ENCODE measurements at places on chromosomes 5 and 9.

DNA sequence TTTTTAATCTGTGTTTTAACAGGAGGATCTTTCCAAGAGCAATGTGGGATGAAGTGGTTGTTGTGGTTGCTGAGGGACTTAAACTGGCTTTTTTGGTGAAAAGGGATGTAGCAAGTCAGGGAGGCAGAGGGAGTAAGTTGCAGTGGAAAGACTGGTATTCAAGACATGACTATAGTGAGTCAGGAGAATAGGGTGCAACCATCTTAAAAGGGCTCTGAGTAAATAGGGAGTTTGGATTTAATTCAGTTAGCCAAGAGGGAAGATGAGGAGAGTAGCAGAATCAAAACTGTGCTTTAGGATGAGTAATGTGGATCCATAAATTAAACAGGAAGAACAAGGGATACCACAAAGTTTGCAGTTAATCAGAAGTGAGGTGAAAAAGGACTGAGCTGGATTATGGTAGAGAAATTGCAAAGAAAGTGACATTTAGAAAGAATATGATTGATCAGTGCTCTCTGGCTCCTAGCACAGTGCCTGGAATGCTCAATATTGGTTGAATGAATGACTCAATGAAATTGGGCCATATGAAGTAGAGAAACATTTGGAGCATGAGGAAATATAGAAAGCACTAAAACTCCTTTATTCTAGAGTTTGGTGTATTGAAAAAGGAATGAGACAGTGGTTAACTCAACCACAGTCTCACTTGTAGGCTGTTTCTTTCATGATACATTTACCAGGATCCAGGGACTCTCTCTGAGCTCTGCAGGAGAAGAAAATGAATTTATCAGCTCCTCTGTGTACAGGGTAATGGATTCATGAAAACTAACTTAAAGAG is 5.1 kb downstream of the POLR3G start:
- no peak for DNase-seq

- no peak for DNase-seq
Observed at GRCh38 chr9:1384816-1385215, 334.7 kb downstream of the DMRT2 start.

DNA sequence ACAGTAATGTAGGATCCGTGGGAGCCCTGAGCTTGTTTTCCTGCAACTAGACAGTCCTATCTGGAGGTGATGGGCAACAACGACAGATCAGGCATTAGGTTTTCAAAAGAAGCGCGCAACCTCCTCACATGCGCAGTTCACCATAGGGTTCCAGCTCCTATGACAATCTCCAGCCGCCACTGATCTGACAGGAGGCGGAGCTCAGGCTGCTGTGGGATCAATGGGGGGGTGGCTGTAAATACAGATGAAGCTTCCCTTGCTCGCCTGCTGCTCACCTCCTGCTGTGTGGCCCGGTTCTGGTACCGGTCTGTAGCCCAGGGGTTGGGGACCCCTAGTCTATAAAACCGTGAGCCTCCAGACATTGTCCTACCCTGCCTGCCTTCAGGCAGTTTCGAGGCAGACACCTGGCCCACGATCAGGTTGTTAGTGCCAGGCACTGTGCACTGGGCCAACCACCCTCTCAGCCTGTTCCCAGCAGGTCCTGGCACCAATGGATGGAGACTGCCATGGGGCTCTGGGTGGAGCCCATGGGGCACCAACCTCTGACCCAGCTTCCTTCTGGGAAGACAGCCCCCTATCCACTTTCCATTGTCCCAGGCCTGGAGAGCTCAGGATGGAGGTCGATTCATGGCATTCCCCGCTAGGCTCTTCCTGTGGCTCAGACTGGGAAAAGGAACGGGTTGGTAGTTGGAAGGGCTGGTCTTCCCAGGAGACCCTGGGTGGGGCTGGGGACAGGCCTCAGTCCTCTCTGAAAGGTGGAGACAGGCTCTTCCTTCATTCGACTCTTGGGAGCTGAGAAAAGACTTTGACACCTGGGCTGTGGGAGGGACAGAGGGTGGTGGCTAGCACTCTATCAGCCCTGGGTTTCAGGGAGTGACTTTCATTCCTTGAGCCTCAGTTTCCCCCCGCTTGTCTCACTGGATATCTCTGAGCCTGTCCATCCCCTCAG is 1.7 kb downstream of the ENDOG start:
- DNase-seq, result peak; percentile 44

DNA sequence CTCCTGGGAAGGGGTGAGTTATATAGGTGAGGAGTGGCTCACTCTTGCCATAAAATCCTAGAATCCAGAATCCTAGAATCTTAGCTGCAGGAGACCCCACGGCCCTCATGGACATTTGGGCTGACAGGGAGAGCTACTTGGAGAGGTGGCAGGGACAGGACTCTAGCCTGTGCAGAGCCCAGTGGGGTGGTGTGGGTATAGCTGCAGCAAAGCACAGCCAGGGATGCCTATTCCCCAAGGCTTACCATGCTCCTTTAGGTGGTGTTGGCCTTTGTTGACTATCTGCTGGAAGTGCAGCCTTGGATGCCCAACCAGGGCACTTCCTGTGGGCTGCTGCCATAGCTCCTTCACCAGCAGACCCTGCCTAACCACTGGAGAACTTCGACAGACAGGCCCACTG is 70.0 kb upstream of the PTPN3 start:
- no peak for DNase-seq

DNA sequence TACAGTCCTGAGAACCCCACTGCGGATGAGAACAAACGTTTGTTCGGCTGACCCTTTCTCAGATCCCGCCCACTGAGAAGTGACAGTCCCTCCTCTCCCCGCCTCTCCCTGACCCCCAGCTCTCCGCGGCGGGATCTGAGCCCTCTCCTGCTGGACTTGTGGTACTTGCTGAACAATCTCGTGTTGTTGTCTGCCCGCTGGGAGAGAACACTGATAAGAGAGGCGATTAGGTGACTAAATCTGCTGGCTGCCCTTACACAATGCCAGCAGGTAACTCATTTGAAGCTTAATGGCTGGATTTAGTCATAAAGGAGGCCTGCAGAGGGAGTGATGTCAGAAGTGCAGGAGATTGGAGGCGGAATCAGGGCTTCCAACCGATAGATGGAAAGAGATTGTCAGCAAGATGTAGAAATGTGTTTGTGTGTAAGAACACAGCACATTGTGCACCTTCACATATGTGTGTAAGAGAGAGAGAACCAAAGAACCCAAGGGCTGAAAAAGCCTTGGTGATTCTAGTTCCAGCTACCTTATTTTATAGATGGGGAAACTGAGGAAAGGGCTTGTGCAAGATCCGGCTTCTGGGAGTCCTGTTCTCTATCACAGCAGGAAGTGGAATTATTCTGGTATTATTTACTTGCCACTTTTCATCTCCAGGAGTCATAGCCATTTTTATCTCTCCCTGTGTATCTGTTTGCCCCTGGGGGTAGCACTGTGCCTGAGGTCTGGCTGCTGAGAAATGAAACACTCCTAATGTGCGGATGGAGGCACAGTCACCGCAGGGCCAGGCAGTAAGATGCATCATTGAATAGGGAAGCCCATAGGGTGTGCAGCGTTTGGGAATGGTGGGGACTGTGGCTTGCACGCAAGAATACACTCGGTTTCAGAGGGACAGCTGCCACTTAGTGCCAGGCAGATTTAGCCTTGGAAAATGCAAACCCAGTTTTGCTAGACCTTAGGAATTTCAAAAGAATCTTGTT is 203.7 kb upstream of the MSX2 start:
- DNase-seq, result no peak

DNA sequence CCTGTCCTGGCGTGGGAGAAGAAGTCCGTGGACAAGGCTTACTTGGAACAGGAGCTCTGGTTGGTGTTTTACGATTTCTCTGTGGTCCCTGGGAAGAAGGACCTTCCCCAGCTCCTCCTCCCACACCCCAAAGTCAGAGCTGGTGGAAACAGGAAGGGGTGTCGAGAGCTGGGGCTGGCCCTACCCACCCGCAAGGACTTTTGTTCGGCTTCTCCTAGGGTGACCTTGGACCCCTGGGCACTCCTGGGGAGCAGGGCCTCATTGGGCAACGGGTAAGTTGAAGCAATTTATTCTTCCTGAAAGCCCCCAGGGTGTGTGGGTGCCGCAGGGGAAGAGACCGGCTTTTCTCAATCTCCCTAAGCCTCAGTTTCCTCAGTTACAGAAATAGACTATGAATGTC is 53.9 kb upstream of the ORM1 start:
- DNase-seq, result no peak

- no peak for DNase-seq
Observed at GRCh38 chr9:136326761-136327303, 507 bp upstream of the GPSM1 start.

DNA sequence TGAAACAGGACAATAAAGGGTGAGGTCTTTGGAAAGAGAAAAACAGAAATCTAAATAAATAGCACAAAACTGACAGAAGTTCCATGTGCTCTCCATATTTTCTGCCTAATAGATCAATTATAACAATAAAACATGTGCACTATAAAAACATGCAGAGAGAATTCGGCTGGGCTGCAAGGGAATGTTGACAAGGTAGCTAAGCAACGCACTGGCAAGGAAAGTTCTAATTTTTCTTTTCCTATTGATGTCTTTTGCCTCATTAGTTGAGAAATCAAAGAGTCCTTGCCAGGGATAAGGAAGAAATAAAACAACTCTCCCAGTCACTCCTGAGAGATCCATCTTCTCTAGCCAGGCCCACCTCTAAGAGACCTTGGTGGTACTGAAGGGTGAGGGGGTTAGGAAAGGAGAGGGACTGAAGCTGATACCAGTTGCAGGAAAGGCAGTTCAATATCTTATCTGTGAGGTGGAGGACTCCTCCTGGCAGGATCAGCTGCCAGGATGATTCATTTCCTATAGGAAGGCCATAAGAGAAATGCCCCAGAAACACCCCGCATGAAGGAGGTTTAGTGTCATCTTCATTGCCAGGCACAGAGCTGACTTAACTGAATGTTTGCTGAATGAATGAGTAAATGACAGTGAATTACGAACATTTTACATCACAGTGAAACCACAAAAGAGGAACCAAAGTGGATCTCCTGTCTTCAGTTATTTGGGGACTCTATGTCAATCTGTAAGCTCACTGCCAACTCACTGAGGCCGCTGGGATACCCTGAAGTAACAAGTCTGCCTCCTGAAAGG is 63.7 kb upstream of the IFNK start:
- DNase-seq, result no peak

- no peak for DNase-seq
Observed at GRCh38 chr5:31901807-31902530, 263.0 kb downstream of the PDZD2 start.

DNA sequence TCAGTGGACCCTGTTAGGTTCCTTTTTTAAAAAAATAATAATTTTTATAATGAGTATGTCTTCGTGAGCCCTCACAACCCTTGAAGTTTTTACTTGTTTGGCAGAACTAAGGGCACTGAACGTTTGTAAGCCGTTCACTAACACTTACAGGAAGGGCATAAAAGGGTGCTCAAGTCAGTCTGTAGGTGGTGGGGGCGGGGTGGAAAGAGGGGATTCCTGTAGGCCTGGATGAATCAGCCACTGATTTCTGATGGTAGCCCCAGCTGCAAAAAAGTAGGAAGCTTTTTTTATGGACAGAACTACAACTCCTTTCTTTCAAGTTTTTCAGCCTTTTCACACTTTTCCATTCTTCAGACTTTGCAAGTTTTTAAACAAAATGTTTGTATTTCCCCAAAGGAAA is 35.8 kb downstream of the PIK3R1 start:
- DNase-seq, result no peak

GRCh38 chr5:108461628-108462367 is 79.9 kb upstream of the FBXL17 start:
- DNase-seq, result no peak

GRCh38 chr5:92064993-92065392 is 681.9 kb upstream of the ARRDC3 start:
- no peak for DNase-seq

- DNase-seq, result peak; percentile 31
Observed at GRCh38 chr9:129198319-129199043, 20.4 kb upstream of the IER5L start.

DNA sequence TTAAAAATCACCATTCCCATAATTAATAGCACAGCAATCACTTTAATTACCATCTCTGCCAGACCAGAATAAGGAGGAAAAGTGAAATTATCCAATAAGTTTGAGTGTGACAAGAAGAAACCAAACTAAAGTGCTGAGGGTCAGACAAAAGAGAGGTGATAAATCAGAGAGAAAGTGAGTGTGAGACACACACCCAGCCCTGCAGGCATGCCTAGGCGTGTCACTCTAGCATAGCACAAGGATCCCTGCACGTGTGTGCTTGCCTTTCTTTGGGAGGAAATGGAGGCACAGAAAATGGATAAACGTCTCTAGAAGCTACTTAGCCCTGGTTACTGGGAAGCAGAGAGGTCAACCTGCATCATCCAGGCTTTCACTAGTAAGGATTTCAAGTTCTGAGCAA is 56.2 kb downstream of the SEMA6A start:
- peak; percentile 48 for DNase-seq

DNA sequence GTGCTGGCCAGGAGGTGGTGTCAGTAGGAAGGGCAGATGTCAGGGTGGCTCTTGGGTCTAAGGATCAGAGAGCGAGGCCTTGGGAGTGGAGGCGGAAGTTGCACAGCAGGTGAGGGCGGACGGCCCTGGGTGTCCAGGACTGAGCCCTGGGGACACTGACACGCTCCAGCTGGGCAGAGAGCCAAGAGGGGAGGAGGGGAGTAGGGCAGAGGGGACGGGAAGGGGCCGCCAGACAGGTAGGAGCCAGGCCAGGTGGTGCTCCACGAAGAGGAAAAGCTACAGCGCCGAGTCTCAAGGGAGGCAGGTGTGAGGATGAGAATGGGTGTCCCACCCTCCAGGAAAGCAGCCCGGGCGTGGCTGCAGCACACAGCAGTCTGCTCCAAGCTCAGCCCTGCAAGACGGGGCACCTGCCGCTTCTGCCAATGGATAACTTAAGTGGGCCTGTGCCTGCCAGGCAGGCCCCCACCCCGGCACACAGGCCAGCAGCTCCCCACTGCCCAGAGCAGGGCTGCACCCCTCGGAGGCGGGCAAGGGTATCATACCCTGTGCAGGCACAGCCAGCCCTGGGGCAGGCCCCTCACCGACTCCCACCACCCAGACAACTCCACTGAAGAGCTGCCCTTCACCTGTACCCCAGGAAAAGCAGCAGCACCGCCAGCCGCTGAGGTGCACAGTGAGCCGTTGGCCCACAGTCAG is 4.9 kb downstream of the TPRN start:
- DNase-seq, result peak; percentile 96

GRCh38 chr9:110755179-110755578 is 86.6 kb downstream of the MUSK start:
- DNase-seq, result no peak

- DNase-seq, result no peak
Observed at GRCh38 chr9:116646661-116647514, 40.2 kb upstream of the TRIM32 start.

GRCh38 chr5:41412496-41412895 is 97.9 kb downstream of the PLCXD3 start:
- DNase-seq, result no peak

GRCh38 chr9:33461492-33461891 is 12.2 kb downstream of the NOL6 start:
- DNase-seq, result no peak

DNA sequence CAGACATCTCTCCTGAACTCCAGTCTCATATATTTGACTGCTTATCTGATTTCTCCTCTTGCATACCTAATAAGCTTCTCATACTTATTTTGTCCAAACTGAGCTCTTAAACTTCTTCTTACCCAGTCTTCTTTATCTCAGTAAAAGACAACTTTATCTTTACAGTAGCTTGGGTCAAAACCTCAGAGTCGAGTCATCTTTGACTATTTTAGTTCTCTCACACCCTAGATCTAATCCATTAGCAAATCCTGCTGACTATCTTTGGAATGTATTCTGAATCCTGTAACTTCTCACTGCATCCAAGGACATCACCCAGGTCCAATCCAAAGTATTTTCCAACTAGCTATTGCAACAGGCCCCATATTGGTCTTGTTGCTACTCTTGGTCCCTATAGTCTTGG is 11.8 kb upstream of the JAK2 start:
- no peak for DNase-seq

GRCh38 chr5:52783226-52783959 is 4.3 kb upstream of the ITGA1 start:
- no peak for DNase-seq

All from colonic mucosa (tissue), 4 donors.